ENCODE measurements at places on chromosomes 1 and 21.

DNA sequence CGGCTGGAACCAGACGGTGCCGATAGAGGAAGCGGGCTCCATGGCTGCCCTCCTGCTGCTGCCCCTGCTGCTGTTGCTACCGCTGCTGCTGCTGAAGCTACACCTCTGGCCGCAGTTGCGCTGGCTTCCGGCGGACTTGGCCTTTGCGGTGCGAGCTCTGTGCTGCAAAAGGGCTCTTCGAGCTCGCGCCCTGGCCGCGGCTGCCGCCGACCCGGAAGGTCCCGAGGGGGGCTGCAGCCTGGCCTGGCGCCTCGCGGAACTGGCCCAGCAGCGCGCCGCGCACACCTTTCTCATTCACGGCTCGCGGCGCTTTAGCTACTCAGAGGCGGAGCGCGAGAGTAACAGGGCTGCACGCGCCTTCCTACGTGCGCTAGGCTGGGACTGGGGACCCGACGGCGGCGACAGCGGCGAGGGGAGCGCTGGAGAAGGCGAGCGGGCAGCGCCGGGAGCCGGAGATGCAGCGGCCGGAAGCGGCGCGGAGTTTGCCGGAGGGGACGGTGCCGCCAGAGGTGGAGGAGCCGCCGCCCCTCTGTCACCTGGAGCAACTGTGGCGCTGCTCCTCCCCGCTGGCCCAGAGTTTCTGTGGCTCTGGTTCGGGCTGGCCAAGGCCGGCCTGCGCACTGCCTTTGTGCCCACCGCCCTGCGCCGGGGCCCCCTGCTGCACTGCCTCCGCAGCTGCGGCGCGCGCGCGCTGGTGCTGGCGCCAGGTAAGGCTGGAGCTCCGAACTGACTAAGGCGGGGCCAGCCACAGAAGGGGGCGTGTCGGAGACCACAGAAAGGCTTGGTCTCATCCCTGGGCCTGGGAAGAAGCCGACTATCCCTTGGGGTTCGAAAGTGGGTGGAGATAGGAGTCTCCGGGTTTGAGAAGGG is 486 bp downstream of the SLC27A3 start:
- DNase-seq, result no peak

DNA sequence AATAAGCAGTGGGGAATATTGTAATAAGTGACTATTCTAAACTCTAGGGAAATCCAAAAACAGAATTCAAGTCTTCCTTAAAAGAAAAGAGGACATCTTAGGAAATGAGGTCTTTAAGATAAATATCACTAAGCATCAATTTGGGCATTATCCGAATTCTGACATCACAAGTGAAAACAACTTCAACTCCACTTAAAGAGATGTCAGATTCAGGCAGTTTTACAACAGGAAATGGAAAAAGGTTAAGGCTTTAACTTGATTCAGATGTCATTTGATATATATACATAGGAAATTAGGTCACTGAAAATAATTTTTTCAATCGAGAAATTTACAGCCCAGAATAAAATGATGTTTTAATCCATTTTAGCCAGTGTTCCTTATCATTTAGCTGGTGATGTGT is 435.4 kb downstream of the SETD4 start:
- no peak for DNase-seq

- no peak for DNase-seq
These were observed 3.5 kb upstream of the VASH2 start for GRCh38 chr1:212946872-212947271.

- DNase-seq, result no peak
These were observed 357.2 kb downstream of the KCNH1 start for GRCh38 chr1:210776712-210777111.

- no peak for DNase-seq
These were observed 44.8 kb upstream of the CCDC27 start for GRCh38 chr1:3707298-3707938.

DNA sequence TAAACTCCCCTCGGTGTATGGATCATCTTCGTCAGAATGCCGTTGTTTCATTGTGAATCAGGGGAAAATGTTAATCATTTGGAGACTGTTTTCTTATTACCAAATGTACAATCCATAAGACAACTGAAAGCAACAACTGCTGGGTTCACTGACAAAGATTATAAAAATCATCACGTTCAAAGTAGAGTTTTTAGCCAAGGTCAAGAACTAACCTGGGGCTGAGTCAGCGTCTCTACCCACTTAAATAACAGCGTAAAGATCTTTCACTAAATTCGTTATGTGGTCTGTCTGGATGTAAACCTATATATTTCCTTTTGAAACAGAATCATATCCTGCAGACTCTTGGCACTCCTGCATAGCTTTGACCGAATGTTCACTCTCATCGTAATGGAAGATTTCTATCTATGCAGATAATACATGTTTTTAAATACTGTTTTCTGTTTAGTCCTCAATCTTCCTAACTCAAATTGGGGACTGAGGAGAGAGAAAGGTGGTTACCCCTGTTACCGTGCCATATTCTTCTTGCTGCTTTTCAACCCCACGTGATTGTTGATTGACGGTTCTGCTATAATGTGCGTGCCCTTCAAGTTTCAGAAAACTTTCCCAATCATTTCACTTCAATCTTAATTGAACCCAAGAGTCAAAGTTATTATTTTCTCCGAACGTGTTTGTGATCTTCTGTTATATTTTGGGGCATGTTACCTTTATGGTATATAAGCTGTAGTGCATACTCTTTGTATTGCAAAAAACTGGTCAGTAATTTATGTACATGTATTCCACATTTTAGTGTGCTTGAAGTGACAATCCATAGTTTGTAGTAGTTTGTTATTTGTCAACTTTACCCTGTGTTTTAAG is 15.6 kb upstream of the NCMAP start:
- no peak for DNase-seq

DNA sequence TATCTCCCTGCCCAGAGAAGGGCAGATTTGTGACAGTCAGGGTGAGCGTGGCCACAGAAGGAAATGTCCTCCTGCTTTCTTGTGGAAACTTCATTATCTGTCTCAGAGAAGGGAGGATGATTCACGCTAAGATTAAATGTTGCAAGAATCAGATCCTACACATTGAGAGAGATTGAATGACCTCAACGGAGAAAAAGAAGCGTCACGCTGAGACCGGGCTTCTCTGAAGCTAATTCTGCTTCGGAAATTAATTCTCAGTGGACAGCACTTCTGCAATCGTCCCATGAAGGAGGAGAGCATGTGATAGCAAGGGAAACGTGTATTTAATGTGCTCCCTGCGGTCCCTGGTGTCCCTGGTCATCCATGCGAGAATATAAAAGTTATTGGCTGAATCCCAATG is 19.8 kb upstream of the C1orf21 start:
- no peak for DNase-seq

GRCh38 chr1:109529881-109530456 is 9.7 kb upstream of the GPR61 start:
- no peak for DNase-seq

GRCh38 chr1:57353654-57354053 is 70.2 kb downstream of the DAB1 start:
- DNase-seq, result no peak

DNA sequence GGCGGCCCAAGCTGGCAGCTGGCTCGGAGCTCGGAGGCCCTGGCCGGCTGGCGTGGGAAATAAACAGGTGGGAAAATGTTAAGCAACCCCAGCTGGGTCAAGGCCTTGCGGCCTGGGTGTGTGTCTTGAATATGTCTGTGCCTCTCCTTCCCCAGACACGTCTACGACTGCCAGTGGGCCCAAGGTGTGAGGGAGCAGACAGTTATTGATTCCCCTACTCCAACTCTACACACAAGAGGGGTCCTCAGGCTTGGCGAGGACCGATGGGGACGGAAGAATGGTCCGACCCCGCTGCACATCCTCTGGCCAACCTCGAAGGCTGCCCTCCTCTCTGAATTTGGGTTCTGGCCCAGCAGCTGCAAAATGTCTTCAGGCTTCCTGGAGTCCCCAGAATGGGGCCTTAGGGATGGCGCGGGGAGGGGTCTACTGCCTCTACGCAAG is 2.2 kb downstream of the IL22RA1 start:
- DNase-seq, result no peak

DNA sequence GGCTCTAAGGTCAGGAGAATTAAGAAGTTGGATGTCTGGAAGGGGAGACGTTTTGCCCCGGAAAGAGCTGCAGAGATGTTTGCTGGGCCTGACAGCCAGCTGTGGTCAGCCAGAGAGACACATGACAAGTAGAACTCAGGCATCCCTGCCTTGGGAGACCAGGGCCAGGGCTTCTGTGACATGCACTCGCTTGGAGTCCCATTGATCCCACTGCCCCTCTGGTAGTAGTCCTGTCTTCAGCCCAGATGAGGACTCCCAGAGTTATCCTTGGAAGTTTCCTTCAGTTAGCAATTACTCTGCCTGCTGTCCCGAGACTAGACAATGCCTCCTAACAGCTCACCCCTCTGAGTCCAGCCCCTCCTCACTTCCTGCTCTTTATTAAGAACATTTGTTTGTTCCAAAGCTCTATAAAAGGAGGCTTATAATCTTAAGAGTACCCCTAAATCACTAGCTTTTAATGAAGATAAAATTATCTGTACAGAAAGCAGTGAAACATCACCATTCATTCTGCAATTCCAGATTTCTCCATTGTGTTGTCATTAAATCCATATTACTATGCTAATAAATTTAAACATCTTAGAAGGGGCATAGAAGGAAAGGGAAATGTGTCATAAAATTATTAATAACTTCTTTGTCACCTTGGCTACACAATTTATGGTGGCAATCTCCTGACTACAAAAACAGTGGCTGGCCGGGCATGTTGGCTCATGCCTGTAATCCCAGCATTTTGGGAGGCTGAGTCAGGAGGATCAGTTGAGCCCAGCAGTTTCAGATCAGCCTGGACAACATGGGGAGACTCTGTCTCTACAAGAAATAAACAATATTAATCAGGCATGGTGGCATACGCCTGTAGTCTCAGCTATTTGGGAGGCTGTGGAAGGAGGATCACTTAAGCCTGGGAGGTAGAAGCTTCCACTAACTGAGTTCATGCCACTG is 94.2 kb downstream of the KCNK1 start:
- DNase-seq, result no peak

GRCh38 chr1:173255214-173255813 is 48.2 kb upstream of the TNFSF4 start:
- no peak for DNase-seq

- no peak for DNase-seq
These were observed 24.4 kb upstream of the FAAH start for GRCh38 chr1:46369542-46370213.

DNA sequence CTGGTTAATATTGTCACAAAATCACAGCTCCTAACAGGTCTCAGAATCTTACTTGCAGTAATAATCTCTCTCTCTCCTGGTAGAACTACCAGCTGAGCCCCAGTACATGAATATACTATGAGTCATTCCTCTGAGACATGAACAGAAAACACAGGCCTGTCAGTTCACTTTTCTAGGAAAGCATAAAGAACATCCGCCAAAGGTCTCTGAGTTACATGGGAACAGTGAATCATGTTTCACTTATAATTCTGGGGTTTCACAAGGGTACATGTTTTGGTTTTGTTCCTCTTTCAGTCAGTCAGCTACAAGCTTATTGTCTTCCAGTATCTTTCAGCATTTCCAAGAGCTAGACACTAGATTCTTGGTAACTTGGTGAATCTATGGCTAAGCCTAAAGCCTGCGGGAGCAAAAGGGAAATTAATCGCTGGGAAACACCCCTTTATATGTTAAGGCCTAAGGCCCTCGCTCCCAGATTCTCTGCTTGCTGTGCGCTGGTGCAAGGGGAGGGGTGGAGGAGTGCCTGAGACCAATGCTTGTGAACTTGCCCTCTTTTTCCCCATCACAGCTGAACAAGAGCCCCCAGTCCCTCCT is 31.7 kb downstream of the IFNGR2 start:
- DNase-seq, result peak; percentile 81

DNA sequence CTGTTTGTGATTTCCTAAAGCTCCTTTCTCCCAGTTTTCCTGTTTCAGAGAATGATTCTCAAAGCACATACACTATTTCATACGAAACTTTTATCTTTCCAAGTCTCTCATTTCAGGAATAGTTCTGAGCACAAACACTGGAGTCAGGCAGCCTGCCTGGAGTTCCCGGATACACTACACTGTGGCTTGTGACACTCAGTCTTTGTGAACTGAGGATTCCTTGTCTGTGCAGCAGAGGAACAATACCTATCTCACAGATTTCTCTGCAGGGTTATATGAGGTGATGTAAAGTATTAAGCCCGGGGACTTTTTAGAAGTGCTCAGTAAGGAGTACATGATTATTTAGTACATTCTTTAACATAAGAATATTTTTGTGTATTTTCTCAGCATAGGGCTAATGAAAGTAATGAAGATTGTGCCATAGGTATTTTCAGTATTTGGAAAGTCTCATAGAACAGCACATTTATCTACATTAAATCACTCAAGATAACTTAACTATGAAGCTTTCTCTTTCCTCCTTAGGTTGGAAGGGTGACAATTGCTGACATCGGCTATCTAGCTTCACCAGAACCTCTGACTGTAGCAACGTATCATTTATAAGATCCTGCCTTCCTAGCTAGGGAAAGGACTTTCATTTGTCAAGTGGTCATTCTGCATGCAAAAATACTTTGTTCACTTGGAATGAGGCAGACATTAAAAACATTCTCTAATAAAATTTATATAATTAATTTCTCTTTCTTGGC is 12.9 kb downstream of the GBP2 start:
- DNase-seq, result no peak
